Fibroblast of the aortic adventitia (primary cell): ENCODE measurements at places on chromosomes 2 and 18. TPM values are rescaled to one million over a fixed set of nuclear protein-coding genes. Genes with fewer than 3 reads are reported as not detected.
A peak's percentile ranks its signal among the peaks of the same experiment; 100 is the strongest.

DNA sequence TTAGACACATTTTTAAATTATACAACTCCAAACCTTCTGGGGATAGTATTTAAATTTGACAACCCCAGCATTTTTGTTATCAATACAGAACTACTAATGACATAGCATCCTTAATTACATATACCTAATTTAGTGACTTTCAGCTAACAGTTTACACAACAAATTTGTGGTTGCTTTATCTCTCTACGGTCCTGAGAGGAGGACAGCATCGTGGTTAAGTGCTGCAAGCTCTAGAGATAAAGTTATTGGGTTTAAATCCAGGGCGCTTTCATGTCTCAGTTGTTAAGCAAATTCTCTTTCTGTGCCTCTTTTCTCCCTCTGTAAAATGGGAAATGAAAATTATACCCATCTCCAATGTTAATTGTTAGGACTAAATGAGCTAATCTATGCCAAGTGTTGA, 129.3 kb downstream of the METTL4 start:
- DNase-seq = no peak

The IHH gene
- total RNA-seq = 0.09 TPM in 1 of 2 replicates, not detected in the other

The CHRNG gene
- total RNA-seq = not detected in 2 replicates

The C2orf15 gene
- not detected in 2 replicates for total RNA-seq

The APLF gene
- total RNA-seq = 4.3 and 6.8 TPM in 2 replicates

The CFC1 gene
- total RNA-seq = not detected in 2 replicates

- DNase-seq = no peak
Measured at GRCh38 chr2:25895018-25895417, 16.7 kb upstream of the ASXL2 start.

GRCh38 chr2:103875131-103875530, 978.8 kb upstream of the POU3F3 start:
- DNase-seq = no peak

DNA sequence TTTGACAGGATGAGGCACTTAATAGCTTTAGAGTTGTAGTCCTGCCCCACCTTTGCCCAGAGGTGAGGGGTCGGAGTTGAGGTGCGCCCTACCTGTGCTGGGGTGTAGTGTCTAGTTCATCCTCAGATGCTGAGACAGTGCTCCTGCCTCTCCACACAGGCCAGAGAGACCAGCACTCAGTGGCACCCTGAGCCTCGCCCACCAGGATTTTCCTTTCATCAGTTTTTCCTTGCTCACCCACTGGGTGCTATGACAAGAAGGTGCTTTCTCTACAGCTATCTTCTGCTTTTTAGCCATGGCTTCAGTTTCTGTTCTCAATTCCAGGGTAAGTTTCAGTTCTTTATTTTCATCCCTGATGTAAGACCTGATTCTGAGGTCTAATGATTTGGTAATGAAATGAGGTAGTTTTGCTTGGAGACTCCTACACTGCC, 16.8 kb upstream of the TMEM131 start:
- DNase-seq = no peak

DNA sequence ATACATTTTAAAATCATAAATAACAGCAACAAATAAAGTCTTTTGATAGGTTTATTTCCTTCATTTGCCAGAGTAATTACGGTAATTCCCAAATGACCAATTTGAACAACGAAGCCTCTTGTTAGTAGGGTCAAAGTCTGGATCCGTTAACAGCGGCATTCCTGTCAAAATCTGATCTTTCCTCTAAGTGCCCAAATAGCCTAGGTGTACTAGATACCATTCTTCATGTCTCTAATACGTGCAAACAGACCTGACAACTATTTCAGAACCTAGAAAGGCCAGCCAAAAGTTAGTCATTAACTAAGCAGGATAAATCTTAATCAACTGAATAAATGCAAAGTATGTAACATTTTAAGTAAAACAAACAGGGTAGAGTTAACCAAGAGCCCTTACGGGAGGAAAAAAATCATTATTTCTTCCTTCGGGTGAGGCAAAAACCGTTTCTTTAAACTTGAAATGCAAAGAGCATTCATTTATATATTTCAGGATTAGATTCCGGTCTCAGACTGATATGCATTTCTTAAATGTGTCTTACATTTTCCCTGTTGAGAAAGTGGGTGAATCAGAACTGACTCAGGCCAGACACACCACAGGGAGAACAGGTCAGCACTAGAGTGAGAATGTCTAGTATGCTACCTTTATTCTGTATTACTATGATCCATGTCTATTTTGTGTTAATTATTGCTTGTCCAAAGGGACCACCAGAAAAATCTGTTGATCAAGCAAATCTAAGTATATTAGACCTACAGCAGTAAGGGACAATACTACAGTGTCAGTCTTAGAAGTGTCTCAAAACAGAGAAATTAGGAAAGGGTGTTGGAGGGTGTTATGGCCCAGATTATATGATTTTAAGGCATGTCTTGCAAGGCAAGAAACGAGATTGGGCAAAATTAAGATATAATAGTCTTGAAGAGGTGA, 141.5 kb upstream of the NDUFV2 start:
- DNase-seq = peak; percentile 77

- DNase-seq = no peak
Measured at GRCh38 chr2:149290662-149291061, 39.7 kb upstream of the LYPD6 start.

The RFX8 gene
- total RNA-seq = 5.3 and 24.1 TPM in 2 replicates

- DNase-seq = no peak
Measured at GRCh38 chr2:226190479-226191252, 609.0 kb downstream of the IRS1 start.

The CD8B gene
- not detected in 2 replicates for total RNA-seq

DNA sequence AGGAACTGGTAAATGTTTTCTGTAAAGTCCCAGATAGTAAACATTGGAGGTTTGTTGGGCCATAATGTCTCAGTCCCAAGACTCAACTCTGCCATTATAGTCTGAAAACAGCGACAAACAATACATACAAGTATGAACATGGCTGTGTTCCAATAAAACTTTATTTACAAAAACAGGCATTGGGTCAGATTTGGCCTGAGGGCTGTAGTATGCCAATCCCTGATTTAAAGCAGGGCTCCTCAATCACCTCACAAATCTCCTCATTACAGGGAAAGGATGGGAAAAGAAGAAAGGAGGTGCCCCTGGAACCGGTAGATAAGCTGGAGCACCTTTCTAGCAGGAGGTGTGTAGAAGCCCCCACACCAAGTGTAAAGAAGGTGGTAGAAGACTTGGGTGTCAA, 48.9 kb upstream of the UPP2 start:
- DNase-seq = no peak

- peak; percentile 84 for DNase-seq
Measured at GRCh38 chr2:8229546-8229986, 452.3 kb upstream of the ID2 start.

DNA sequence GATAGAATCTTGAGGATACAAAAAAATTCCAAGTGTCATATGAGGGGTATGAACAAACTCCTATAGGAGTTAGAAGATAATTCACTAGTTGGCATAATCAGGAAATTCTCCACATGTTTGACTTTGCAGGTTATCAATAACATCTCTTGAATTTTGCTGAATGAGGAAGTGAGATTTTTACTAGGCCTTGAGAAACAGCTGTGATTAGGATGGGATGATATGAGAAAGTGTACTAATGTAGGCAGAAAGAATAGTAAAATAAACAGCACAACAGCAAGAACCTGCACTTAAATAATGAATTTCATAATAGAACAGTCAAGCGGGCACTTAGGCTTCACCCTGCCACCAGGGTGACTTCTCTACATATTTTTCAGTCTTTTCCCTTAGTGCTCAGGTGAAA, 570.8 kb upstream of the CRIM1 start:
- DNase-seq = no peak

- DNase-seq = no peak
Measured at GRCh38 chr2:85909005-85909404, 20.2 kb upstream of the ST3GAL5 start.

DNA sequence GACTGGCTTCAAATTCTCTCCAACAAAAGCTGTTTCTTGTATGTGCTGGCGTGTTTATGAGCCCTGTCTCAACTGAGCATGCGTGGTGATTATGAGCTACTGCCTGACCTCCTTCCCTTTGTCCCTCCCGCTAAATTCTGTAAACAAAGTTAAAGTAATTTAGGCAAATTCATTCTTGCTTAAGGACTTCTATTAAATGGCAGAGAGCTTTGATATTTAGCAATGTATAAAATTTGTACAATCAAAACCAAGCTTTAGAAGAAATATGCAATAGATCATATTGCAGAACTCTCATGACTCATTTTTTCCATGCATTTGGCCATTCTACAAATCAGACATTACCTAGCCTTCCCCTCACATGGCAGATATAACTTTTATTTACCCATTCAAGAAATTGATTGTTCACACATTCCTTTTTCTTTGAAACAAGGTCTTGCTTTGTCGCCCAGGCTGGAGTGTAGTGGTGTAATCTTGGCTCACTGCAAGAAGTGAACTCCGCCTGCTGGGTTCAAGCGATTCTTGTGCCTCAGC, 18.2 kb downstream of the IGFBP2 start:
- peak; percentile 76 for DNase-seq

DNA sequence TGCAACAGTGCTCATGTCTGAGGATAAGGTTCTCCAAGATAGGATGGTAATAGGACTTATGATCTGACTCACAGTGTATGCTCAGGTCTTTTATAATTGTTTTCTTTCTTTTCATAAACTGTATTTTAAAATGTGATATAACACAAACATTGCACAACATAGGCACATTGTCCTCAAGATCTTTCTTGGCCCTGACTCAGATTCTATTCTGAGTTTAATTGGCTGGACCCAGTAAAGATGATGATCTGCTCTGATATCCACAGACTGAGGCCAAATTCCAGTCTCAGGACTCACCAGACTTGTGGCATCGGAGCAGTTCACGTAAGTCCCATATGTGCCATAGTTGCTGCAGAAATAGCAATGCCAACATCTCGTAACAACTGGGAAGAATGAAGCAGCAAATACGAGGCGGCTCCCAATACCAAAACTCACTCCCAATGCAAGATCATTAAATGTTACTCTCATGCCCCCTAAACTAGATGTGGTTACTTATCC, 448.9 kb upstream of the SLC14A2 start:
- peak; percentile 97 for DNase-seq

DNA sequence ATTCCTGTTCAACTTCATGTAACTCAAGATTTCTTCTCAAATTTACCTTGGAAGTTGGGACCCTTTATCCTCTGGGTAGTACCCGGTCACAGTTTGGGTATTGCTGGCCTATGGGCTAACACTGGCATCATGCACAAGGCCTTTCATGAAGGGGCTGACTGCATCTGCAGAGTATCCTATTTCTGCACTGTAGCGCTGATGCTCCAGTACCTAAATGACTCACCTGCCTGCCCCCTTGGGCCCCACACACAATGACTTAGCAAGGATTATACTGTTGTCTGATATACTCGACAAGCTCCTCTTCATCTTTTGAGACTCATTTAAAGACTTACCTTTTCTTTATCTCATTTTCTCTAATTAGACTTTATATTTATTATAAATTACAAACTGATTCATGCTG, 39.9 kb downstream of the DNAH6 start:
- DNase-seq = no peak

GRCh38 chr2:39663187-39663930, 2.4 kb upstream of the TMEM178A start:
- DNase-seq = peak; percentile 20

GRCh38 chr2:95058466-95058988, 33.0 kb downstream of the MAL start:
- no peak for DNase-seq

DNA sequence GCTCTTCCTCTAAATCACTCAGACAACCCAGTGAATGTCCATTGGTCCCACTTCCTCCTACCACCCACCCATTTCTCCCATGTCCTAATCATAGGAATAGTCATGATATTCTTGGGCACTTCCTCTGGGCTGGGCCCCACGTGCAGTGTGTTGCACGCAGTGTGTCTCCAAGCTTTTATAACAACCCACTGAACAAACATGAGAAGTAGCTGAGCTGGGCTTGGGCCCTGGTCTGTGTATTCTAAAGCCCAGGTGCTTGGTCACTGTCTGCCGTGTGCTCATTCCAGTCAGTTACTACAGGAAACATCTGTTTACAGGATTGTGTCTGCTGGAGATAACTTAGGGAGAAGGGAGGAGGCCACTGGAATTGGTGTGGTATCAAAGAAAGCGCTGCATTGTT, 64.2 kb upstream of the THOC1 start:
- no peak for DNase-seq

The ELOA2 gene
- not detected in 2 replicates for total RNA-seq

DNA sequence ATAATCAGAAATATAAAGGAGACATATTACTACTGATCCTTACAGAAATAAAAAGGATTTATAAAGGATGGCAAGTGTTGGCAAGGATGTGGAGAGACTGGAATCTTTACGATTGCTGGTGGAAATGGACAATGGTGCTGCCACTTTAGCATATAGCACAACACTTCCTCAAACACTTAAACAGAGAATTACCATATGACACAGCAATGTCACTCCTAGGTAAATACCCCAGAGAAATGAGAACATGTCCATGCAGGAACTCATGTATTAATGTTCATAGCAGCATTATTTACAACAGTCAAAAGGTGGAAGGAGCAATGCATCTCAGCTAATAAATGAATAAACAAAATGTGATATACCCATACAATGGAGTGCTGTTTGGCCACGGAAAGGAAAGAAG, 137.5 kb downstream of the NDUFA10 start:
- no peak for DNase-seq

The ELAC1 gene
- 8.3 and 12.5 TPM in 2 replicates for total RNA-seq

The HTR2B gene
- total RNA-seq = 17.4 and 33.0 TPM in 2 replicates

DNA sequence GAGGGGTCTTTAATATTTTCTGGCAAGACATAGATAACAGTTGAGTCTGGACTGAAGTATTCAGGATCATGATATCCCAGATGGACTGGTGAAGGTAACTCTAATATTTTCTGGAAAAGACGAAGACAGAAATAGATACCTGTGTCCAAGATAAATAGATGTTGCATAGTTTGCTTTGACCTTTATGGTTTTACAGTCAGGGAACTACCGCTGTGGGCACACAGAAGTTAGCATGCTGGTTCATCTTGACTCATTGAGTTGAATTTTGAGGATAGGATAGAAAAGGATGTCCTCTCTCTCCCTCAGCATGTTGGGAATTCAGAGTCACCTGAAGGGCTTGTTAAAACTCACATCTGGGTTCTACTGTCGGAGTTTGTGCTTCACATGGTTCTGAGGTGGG, 20.8 kb downstream of the KCNE4 start:
- no peak for DNase-seq

DNA sequence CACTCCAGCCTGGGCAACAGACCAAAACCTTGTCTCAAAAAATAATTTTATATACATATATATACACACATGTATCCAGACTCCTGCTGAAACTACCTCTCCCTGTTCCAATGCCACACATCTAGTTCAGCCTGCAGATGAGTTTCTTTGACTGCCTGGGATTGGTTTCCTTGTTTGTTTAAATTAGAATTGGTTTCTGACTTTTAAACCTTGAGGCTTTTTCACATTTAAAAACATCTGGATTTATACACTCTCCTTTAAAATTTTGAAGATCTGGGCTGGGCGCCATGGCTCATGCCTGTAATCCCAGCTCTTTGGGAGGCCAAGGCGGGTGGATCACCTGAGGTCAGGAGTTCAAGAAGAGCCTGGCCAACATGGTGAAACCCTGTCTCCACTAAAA, 21.8 kb upstream of the CXCR1 start:
- DNase-seq = no peak

- DNase-seq = no peak
Measured at GRCh38 chr2:111990856-111991255, 64.2 kb upstream of the TMEM87B start.
